Activated T-cell treated with anti-CD3 and anti-CD28 coated beads, Interleukin-2, amount 50 U/mL, for 1 hour (primary cell): ENCODE measurements at places on chromosomes 1 and 21.

GRCh38 chr1:245986404-245987218 is 520.5 kb downstream of the SMYD3 start:
- DNase-seq, result no peak

DNA sequence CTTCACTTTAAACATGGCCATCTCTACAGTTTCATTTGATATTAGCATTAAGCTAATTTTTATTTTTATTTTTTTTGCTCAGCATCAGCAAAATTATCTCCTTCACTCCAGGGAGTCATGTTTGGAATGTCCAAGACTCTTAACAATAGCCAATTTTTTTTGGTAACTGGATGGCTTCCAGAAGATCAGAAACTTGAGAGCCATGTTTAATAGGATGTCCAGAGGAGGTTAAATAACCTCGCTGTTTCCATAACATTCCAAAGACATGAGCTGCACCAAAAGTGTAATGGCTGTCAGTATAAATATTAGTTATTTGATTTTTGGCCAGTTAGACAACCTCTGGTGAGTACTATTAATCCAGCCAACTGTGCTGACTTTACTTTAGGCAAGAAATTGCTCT is 80.7 kb downstream of the DNTTIP2 start:
- no peak for DNase-seq

DNA sequence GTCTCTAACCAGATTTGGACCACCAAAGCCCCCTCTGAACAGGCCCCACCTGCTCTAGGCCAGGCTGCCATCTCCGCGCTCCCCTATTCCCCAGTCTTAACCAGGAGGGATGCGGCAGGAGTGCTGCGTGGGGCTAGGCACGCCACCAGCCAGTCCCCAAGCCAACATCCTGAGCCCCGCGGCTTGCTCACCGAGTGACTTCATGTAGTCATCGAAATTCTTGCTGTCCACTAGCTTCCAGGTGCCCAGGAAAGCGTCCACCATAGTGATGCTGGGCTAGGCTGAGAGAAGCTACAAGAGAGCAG is 173 bp downstream of the FABP3 start:
- DNase-seq, result no peak

GRCh38 chr1:86757272-86757984 is 53.1 kb downstream of the SH3GLB1 start:
- DNase-seq, result no peak

GRCh38 chr1:201427963-201428362 is 6.4 kb upstream of the TNNI1 start:
- no peak for DNase-seq

DNA sequence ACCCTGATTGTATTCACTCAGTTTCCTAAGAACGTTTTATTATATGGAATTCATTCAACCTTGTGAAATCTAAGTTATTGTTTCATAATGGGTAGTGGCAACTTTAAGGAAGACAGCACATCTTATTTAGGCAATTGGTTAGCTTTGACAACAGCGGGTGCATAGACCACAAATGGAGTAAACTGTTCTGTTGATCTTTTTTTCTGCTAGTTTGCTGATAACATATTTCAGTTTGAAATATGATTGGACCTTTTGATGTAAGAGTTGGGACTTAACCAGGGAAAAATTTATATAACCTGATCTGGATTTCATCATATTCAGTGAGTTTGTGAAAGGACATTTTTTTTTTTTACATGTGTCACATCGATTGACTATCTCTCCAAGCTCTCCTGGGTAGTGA is 151.7 kb downstream of the HLX start:
- no peak for DNase-seq

DNA sequence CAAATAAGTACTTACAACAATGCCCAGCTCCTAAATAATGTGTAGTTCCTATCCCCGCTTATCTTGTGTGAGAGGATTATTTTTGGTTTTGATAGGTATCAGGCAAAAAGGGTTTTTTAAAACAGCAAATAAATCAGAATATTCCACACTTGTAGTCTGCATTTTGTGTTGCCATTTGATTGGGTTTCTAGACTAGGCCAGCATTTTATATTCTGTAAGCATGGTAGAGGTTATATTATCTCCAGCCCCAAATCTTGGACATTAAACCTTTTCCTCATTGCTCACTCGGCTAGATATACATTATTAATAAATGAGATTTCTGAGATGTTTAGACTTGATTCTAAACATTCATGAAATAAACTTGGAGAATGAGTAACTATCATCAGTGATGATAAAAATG is 165.7 kb upstream of the C1orf21 start:
- DNase-seq, result no peak

- DNase-seq, result peak; percentile 26
These were observed 749 bp upstream of the GLUL start for GRCh38 chr1:182392050-182393028.

- no peak for DNase-seq
These were observed 3.5 kb upstream of the OR10J4 start for GRCh38 chr1:159428536-159428935.

GRCh38 chr1:192436441-192437078 is 119.8 kb downstream of the RGS21 start:
- no peak for DNase-seq

DNA sequence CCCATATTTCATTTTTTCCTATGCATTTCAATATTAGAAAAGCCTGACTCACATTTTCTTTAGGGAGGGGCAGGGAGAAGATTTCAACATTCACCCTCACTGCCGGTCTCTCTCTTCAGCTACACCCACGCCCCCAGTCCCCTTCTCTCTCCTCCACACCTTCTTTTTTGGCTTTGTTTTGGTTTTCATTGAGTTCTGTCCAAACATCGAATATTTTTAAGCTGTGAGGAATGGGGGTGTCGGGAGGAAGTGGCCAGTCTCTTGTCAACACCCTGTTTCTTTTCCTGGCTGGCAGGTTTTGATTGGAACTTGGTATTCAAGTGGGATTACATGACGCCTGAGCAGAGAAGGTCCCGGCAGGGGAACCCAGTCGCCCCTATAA is 177.3 kb downstream of the PGBD5 start:
- DNase-seq, result no peak

DNA sequence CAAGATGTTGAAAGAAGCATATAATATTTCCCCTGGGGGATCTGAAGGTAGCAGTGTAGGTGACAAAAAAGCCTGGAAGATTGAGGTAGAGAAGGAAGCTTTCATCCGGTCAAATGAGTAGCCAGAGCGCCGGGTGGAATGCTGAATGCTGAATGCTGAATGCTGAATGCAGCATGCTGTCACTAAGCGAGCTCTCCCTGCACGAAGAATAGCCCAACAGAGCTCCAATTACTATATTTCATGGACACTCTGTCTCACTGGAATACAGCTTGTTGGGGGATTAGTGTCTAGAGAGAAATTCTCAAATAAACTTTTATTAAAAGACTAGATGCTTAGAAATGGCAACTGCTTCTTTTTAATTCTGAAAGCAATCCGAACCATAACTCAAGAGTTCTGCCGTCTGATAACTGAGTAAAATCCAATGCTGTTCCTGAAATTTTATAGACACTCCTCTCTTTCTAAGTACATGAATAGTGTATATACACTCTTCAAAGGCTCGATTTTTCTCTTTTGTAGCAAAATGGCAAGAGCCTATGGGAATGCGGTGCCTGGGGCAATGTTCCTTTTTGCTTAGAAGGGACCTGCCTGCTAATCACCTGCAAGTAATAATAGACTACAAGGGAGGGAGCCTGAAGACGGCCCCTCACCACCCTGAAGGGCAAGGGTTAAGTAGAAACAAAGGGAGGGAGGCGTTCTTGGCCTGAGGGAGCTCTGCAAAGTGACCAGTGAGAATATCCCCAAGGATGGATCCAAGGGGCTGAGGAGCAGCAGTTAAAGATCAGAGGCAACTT is 203.7 kb upstream of the ESRRG start:
- DNase-seq, result no peak

DNA sequence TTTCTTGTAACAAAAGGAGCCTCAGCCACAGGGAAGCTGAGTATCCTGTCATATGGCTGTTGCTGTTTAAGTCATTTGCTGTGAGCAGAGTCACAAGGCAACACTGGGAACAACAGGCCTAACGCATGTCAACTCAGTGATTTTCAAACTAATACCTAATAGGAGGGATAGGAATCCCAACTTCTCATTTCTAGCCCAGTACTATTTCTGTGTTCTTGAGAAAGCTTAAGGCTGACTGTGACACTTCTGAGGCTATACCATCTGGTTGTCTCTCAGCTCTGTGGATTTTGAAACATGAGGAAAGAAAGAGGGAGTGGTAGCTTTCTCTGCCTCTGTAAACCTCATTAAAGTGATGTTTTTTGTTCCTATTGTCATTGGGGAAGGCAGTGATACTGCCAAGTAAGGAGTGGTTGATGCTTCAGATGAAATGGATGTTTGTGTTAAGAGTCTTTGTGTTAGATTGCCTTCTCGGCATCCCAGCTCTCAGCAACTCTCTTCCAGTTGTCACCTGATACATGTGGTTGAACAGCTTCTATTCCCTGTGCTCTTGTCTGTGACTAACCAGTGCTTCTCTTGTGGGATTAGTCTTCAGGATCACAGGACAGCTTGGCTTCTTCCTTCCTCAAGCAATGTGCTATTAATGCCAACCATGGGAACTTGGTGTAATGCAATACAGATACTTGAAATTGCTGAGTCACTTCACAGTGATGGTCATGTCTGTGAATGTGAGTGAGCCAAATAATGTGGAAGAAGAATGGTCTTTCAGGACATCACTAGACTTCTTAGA is 166.8 kb upstream of the IVNS1ABP start:
- no peak for DNase-seq

- peak; percentile 49 for DNase-seq
These were observed 3.8 kb downstream of the IRF2BP2 start for GRCh38 chr1:234605983-234606783.

GRCh38 chr1:60697204-60697994 is 385.0 kb upstream of the NFIA start:
- no peak for DNase-seq

- no peak for DNase-seq
These were observed 23.7 kb downstream of the RRP1 start for GRCh38 chr21:43812957-43813655.
